ENCODE measurements at places on chromosomes 2 and 18.

- no peak for DNase-seq
Observed at GRCh38 chr2:57878171-57878865, 168.3 kb upstream of the VRK2 start.

- DNase-seq = no peak
Observed at GRCh38 chr2:182436252-182436651, 9.4 kb upstream of the PDE1A start.

GRCh38 chr18:26479681-26480079 is 68.7 kb downstream of the KCTD1 start:
- DNase-seq = no peak

DNA sequence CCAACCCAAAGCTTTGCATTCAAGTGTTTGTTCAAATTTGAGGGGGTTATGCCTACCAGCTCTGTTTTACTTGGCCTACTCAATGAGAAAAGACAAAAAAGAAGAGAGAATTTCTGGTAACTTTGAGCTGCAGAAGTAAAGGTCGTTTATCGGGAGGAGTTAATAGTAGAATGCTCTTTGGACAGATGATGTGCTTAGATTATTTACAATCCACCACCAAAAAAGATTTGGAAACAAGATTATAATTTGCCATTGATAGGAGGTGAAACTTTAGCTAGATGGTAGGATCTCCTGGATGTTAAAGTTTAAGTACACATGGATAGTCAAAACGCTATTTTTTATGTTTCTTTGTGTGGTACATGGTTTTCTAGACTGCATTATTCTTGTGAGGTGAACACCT is 24.9 kb upstream of the CPS1 start:
- DNase-seq = no peak

GRCh38 chr2:162919111-162919510 is 80.5 kb upstream of the KCNH7 start:
- DNase-seq = no peak

DNA sequence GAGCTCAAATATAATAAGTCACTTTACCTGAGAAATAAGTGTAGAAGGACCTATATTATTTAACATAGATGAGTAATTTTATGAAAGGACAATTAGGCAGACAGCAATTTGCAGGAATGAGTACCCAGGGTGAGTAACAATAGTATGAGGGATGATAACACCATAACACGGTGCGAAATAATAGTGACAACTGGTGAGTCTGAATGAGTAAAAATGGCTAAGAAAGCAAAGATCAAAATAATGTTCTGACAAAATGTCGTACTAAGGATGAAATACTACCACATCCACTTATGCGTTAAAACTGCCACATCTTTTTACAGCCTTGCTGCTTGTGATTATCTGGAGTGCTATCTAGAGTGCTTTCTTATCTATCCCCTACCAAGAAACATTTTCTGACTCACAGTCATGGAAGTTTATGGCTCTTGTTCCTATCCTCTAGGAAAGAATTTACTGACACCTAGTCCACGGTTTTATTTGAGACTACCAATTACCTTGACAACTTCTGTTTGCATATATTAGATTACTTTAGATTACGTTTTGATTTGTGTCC is 929.7 kb downstream of the LRP1B start:
- no peak for DNase-seq

DNA sequence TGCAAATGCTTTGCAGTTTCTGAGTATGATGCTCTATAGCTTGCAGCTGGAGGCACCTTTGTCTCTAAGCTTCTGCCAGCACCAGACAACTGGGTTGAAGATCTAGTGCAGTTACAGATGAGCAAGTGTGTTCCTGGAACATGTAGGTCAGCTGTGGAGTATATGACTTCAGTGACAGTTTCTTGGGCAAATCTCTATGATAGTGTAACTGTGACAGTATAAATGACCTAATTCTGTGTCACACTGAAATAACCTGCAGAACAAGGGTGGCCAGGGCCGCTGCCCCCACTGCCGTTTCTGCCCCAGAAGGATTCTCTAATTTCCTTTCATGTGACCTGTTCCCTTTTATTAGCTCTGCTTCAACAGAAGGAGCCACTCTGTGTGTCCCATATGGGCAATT is 145.3 kb upstream of the DAPL1 start:
- no peak for DNase-seq

- no peak for DNase-seq
Observed at GRCh38 chr2:181589779-181590178, 67.1 kb downstream of the CERKL start.

GRCh38 chr2:191155608-191156071 is 4.8 kb upstream of the STAT4 start:
- peak; percentile 30 for DNase-seq

GRCh38 chr2:63738019-63738418 is 103.7 kb upstream of the UGP2 start:
- DNase-seq = no peak

DNA sequence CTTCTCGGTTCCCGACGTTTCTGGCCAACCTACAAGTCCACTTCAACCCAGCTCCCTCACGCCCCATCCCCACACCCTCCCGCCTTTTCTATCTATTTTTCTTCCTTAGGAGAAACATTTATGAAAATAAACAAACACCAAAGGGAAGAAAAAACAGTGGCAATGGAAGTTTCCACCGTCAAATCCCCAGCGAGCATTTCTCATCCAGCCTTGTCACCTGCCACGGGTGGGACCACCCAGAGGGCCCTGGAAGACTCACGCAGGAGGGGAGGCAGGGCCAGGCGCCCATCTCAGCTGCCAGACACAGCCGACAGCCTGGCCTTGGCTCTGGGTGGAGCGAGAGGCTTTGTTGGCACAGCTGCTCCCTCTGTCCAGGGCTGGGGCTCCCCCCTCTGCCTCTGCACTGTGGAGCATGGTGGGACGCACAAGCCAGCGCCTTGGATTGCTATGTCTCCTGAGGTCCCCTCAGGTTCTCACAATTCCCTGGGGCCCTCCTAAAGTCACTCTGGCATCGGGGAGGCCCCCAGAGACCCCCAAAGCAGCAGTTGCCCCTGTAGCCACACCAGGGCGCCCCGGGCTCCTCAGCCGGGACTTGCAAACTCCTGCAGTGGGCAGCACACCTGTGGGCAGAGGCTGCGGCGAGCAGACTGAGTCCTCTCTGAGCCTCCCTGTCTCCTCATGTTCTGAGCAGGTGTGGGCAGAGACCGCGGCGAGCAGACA is 395.7 kb upstream of the SALL3 start:
- no peak for DNase-seq

DNA sequence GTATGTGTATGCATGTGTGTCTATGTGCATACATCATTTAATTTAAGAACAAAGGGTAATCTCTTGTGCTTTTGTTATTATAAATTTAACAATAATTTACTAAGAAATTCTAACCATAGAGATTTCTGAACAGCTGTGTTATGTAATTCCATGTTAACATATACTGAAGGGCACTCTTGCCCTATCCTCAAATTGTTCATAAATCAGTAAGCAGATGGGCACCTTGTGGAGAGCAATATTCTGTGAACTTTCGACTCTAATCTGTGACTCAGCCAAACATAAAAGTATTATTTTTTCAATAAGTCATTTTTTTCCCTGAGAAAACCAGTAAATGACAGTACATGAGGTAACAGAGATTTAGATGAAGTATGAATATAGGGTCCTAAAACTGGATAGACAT is 938.3 kb upstream of the CRIM1 start:
- DNase-seq = no peak

DNA sequence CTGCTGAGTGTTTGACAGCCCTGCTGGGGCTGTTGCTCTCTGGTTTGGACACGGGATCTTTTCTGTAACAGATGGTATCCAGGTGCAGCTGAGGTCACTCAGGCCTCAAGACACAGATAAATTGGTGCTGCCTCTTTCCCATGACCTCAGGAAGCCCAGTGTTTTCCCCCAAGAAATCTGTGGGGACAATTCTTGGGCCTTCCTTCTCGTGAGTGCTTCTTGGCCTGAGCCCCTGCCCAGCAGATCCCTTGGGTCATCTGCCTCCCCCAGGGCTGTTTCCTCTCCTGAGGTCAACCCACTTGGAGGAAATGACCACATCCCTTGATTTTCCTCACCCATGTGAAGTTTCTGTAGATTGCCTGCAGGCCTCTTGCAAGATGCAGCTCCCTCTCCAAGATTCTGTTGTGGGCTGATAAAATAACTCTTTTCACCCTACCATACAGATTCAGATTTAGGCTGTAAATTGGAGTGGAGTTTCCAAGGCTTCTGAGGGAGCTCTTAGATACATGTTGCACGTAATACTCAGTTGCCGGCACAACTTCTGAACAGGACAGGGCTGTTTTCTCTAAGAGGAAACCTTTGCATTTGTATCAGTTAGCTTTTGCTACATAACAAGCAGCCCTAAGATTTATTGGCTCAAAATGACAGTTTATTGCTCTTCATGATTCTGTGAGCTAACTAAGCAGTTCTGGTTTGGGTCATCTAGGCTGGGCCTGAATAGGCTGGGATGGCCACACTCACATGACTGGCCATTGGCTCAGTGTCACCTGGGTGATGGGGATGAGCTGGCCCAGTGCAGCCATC is 13.1 kb downstream of the ZAP70 start:
- DNase-seq = no peak
